ENCODE measurements at places on chromosomes 6 and 20.

DNA sequence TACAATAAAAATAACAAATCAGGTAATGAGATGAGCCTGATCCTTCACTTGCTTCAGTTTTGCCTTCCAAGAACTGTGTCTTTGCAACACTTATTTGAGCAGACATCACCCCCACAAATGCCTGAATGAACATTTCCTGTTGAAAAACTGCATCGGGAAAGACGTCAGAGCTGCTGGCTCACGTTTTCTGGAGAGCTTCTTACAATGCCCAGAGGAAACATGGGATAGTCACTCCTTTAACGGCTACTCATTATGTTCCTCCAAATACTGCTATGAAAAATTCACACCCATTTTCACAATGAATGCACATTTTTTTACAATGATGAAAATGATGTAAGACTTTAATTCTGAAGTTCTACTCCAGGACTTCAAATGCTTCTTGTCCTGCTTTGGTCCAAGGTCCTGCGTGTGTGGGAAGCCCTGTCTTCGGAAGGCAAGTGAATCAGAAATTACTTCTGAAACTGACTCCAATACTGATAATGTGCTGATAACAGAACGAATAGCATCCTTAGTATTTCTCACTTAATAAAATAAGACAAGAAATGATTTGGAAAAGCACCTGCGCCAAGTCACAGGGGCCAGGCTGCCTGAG is 238.0 kb downstream of the ANKRD60 start:
- no peak for DNase-seq

GRCh38 chr6:1311400-1312202 is at the start of gene FOXQ1:
Gene FOXQ1 (plus strand): TSS chr6:1312098. CDS start chr6:1312705, 607 bp downstream.
- DNase-seq, result peak; percentile 77

- DNase-seq, result no peak
Observed at GRCh38 chr6:121260651-121261102, 73.6 kb downstream of the TBC1D32 start.

GRCh38 chr6:161409353-161409752 is 135.5 kb upstream of the AGPAT4 start:
- no peak for DNase-seq

- DNase-seq, result no peak
Observed at GRCh38 chr6:113825781-113826180, 31.4 kb upstream of the MARCKS start.

DNA sequence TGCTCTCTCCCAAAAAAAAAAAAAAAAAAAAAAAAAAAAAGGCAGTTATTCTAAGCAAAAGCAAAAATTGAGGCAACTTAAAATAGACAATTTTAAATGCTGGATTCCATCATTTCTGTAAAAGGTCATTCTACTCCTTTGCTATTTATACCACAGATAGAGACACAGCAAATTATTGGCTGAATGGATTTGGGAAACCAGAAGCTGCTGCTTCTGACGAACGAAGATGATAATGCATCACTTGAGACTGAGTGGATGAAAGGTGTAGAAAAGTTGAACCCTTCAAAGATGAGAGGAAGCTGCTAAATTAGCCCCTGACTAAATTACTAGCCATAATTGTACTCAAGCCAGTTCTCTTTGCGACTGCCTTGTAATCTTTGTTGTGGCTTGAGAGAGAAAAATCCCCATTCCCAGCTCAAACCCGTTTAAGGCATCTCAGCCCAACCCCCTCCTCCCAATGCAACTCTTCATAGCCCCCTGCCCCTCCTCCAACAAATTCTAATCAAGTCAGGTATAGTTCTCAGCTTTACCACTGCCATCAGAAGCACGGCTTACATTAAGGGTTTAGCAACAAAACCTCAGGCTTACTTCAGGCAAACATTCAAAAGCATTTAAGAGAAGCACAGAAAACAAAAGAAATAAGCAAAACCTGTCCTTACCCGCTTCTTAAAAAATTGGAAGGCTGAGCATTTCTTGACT is 1.0 kb downstream of the SGK1 start:
- DNase-seq, result peak; percentile 58

DNA sequence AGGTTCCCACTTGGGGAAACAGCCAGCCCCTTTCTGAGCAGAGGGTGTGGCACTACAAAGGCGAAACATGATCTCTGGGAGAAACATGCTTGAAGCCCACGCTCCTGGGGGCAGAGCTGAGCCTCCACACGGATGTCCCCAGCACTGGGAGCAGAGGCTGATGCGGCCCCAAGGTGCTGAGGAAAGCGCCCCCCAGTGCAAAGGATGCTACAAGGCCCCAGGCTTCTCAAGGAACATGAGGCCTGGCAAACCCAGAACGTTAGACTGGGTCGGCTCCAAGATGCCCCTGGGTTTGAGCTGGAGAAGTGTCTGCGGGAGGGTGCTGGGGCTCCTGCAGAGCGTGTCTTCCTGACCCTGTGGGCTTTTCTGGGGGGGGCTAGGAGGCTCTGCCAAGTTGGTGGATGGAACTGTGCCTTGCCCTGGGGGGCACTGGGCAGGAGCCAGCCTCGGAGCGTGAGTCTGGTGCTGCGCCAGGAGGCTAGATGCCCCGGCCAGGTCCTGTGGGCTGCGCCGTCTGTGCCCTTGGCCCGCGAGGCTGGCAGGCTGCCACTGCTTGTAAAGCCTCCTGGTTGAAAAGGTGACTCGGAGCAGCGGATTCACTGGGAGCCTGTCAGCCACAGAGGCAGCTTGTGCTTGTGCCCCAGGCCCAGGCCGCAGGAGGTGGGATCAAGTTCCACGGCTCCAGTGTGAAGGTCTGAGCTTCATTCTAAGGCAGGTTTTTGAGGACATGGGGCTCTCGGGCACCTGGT is 8.1 kb downstream of the SYNJ2 start:
- peak; percentile 38 for DNase-seq

- no peak for DNase-seq
Observed at GRCh38 chr6:121426686-121427085, 8.8 kb upstream of the GJA1 start.

GRCh38 chr6:21438986-21439352 is 154.6 kb upstream of the SOX4 start:
- no peak for DNase-seq

GRCh38 chr20:56925082-56925830 is 296.1 kb downstream of the TFAP2C start:
- DNase-seq, result peak; percentile 80

DNA sequence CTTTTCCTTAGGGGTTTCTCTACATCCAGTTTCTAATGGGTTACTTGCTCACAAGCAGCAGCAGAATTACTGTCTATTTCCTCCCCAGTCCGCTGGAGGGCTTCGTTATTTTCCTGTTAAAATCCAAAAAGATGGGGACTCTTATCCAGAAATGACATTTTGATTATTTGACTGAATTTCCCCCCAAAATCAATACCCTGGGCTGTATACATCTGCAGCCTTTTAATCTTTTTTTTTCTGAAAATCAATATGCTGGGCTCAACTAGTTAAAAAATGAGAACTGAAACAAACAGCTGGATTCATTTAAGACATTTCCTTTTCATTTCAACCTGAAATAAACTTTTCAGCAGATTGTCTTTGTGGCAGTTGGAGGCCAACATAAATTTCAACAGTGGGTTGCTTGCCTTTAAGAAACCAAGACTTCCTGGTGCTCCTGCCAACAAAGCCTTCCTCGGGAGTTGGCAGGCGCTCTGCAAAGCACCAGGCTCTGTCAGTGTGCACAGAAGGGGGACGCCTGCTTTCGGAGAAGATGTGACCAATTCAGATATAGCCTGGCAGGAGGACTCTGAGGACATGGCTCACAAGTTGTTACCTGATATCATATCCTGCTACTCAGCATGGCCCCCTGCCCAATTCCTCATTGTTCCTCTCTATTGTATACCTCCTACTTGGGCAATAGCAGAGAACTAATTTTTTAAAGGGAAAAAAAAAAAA is 204.7 kb upstream of the ARG1 start:
- no peak for DNase-seq

- no peak for DNase-seq
Observed at GRCh38 chr20:48820649-48820973, 7.2 kb downstream of the PREX1 start.

GRCh38 chr6:125174626-125175025 is 21.1 kb downstream of the TPD52L1 start:
- peak; percentile 14 for DNase-seq

- DNase-seq, result no peak
Observed at GRCh38 chr6:42007286-42008137, 42.8 kb upstream of the TAF8 start.

- DNase-seq, result no peak
Observed at GRCh38 chr20:50023116-50023805, 40.5 kb downstream of the SNAI1 start.

GRCh38 chr20:4043796-4044195 is 28.4 kb upstream of the RNF24 start:
- DNase-seq, result no peak

DNA sequence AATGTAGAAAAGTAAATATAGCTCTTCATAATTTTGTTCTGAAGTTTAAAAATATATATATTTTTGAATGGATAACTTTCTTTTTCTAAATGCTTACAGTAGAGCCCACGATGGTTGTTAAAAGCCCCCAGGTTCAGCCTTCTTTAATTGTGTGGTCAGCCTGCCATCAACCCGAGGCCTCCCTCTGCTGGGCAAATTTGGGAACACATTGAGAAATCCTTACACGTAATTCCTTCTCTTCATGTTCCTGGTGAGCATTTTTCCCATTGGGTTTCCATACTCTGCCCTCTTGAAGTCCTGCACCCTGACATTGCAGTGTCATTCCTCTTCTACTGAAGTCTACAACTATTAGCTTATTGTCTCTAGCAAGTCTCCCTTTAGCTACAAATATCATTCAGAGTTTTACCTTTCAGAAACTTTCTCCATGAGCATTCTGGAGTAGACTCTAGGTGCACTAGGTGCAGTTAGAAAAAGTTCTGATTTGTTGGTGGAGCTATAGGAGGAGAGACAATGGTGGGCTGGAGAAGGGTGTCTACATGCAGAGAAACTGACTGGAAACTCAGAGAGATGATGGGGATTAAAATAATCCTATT is 40.6 kb downstream of the TRIM38 start:
- DNase-seq, result peak; percentile 85

GRCh38 chr20:17485017-17485416 is 46.2 kb downstream of the BFSP1 start:
- no peak for DNase-seq

DNA sequence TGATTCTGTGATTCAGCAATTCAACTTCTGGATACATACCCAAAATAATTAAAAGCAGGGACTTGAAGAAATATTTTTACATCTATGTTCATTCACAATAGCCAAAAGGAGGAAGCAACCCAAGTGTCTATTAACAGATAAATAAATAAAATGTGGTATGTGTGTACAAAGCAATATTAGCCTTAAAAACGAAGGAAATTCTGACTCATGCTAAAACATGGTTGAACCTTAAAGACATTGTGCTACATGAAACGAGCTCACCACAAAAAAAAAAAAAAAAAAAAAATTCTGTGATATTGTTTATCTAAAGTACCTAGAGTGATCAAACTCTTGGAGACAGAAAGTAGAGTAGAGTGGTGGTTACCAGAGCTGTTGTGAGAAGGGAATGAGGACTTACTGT is 54.8 kb upstream of the TFAP2D start:
- DNase-seq, result no peak

- DNase-seq, result peak; percentile 50
Observed at GRCh38 chr6:32046450-32047083, 8.4 kb downstream of the CYP21A2 start.

DNA sequence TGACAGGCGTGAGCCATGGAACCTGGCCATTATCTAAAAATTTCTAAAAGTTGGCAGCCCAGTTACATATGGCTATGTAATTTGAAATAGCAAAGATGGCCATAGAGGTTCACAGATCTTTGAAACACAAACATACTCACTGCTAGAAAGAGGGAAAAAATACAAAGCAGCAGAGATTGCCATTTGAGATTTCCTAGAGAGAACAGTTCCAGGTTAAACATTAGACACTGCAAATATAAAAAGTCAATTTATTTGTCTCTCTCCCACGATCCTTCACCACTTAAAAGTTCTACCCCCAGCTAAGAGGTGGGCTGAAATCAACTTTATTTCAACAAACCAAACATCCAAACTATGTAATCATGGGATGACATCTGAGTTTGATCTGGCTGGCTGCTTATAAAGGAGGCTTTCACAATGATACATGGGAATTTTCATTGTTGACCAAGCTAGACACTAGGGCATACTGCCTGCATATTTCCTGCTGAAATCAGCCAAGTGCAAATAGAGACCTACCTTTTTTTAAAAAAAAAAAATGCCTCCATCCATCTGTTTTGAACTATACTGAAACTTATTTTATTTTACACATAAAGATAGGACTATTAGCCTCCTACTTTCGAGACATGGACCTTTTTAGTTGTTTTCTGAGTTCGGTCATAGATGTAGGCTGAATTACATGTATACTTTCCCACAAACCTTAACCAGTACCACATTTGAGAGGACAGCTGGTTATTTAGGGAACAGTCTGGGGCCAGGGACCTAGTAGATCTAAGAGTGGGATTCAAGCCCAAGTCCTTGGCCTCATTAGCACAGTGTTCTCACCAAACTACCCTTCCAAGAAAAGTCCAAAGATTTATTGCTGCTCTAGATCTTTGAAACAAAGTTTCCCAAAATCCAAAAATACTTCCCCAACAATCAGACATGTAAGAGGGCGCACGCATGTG is 16.6 kb downstream of the DCDC2 start:
- DNase-seq, result no peak

GRCh38 chr6:44629636-44630035 is 242.1 kb downstream of the CDC5L start:
- no peak for DNase-seq

DNA sequence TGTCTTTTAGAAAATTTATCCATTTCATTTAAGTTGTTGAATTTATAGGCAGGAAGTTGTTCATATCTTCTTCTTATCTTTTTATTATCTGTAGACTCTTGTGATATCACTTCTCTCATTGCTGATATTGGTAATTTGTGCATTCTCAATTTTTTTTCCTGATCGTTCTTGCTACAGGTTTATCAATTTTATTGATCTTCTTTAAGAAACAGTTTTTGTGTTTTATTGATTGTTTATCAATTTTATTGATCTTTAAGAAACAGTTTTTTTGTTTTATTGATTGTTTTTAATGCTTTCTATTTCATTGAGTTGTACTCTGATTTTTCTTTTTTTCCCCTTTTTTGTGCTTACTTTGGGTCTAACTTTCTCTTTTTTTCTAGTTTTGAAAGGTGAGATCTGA is 23.8 kb upstream of the SLC22A2 start:
- no peak for DNase-seq

- no peak for DNase-seq
Observed at GRCh38 chr6:106247733-106248132, 77.8 kb downstream of the ATG5 start.

DNA sequence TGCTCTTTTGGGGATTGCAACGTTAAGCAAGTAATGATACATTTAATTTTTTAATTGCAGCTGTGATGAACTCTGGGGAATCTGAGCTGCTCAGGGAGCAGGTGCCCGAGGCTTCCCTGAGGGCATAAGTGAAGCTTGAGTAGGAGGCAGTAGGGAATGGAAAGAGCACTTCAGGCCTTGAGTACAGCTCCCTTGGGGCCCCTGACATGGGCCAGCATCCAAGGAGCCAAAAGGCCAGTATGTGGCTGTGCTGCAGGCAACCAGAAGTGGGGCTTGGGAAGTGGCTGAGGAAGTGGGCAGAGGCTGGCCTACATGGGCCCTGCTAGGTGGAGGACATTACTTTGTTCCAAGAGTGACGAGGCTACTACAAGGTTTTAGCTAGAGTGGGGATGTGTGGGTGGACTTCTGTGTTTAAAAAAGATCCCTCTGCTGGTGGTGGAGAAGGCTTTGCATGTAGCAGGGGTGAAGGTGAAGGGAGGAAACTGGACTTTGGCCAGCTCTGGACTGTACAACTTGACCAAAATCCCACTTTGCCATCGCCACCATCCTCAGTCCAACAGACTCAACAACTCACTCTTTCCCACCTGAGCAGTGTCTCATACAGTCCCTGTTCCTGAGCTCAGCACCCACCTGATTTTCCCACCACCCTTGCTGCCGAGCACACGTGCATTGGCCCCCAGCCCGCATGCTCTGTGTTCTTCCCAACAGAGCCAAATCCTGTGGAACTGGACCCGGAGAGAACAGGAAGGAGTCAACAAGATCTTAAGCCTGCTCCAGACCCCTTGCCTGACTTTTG is 10.9 kb upstream of the ZNF831 start:
- no peak for DNase-seq

All from GM23338 (cell line).